ENCODE measurements at places on chromosomes 3 and 15.

GRCh38 chr15:98740963-98741362 lies 92.6 kb downstream of the IGF1R start:
- H3K4me3 ChIP-seq: no peak overlapping the region
- no peak for DNase-seq

- no peaks in the 10 kb centered on the region for H3K4me1 ChIP-seq
- H3K27ac ChIP-seq: no peak overlapping the region
- H3K4me3 ChIP-seq: no peak overlapping the region
- no peak for DNase-seq
- no peaks in the 10 kb centered on the region for H3K36me3 ChIP-seq
Observed at GRCh38 chr3:191761906-191762305, 300.9 kb downstream of the PYDC2 start.

DNA sequence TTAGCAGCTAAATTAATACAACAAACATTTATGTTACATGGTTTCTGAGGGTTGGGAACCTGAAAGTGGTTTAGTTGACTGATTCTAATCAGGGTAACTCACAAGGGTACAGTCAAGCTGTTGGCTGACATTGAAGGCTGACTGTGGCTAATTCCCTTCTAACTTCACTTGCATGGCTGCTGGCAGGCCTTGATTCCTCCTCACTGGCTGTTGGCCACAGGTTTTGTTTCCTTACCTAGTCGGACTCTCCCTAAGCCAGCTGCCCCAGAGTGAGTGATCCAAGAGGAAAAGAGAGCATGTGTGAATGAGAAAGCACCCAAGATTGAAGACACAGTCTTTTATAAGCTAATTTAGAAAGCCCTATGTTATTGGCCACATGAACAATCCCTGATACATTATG lies 700.1 kb downstream of the ROBO1 start:
- no peaks in the 10 kb centered on the region for H3K4me1 ChIP-seq
- no peaks in the 10 kb centered on the region for H3K27me3 ChIP-seq
- H3K27ac ChIP-seq: no peak overlapping the region
- H3K36me3 ChIP-seq: no peaks in the 10 kb centered on the region

- H3K4me3 ChIP-seq: no peak overlapping the region
- no peak overlapping the region for H3K27ac ChIP-seq
- DNase-seq: no peak
- no peaks in the 10 kb centered on the region for H3K36me3 ChIP-seq
- H3K4me1 ChIP-seq: no peaks in the 10 kb centered on the region
Observed at GRCh38 chr3:148309390-148310035, 388.2 kb upstream of the AGTR1 start.

GRCh38 chr3:28317438-28318022 lies 31.0 kb upstream of the ZCWPW2 start:
- no peaks in the 10 kb centered on the region for H3K4me1 ChIP-seq
- DNase-seq: peak; percentile 44
- H3K36me3 ChIP-seq: no peaks in the 10 kb centered on the region
- H3K27me3 ChIP-seq: no peaks in the 10 kb centered on the region
- no peak overlapping the region for H3K4me3 ChIP-seq

DNA sequence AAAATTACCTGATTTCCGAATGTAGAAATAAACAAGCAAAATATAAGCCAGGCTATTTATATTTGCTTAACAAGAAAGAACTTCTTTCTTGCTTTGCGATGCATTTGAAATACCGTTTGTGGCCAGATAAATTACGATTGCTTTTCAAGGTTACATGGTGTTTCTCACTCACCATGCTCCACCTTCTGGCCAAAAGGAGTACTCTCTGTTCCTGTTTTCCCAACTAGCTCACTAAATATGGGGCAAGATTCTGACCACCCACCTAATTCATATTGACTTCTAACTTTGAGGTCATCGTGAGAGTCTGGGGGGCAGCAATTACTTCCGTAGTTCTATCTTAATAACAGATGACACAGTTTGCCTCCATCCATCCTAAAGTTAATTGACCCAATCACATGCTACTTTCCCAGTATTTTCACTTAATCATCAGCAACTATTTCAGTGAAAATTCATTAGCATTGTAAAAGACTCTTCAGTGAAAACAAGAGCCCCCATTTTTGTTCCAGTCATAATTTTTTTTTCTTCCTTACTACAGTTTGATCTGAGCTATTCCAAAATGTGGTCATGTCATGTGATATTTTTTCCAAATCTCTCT lies 25.9 kb downstream of the ACP3 start:
- H3K27ac ChIP-seq: no peak overlapping the region
- peak; percentile 58 for DNase-seq

DNA sequence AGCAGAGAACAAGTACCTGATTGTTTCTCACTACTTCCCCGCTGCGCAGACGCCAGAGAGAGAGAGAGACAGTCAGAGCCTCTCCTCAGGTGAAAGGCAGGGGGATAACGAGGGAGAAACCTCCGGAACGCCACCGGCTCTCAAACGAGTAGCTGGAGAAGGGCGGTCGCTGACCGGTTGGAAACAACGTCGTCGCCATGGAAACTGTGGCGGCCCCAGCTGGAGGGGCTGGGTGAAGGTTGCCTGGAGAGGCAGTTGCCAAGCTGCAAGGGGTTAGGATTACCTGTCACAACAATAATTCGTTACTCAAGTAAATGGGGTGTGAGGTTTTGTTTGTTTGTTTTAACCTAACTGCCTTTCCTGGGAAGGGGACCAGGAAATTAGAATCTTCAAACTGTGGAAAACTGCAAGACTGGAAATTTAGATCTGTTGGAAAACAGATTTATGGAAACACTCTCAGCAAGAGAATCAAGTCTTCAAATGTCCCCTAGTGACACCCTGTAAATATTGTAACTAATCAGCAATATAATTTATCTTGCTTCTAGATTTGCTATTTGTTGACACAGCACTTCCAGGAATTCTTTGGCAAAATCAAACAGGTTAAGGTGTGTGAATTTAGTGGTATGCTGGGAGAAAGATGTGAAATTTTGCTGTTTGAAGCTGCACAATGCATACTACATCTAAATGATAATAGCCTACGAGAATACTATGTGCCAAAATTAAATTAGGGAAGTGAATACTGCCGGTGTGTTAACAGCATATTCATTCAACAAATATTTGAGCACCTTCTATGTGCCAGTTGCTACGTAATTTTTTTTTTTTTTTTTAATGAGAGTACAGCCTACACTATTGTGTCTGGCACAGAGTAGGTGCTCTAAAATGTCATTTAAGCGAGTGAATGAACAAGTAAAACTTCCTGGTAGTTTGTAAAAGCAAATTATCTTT lies at the start of gene DNAH12:
Gene DNAH12 (minus strand): TSS at position 164 of the 945 bp plus-strand sequence. CDS start 1,474 bp downstream, outside the sequence.
- H3K36me3 ChIP-seq: no peaks in the 10 kb centered on the region
- no peaks in the 10 kb centered on the region for H3K27me3 ChIP-seq
- no peak within 1 kb of the TSS for H3K4me3 ChIP-seq
- H3K4me1 ChIP-seq: peaks cover 14% of the 10 kb centered on the region
- peak; percentile 41 for DNase-seq
- H3K27ac ChIP-seq: no peak within 1 kb of the TSS

Data from B cell (primary cell).